ENCODE measurements at places on chromosomes 12 and 14.

- DNase-seq = no peak
These were observed 158.4 kb upstream of the RASSF8 start for GRCh38 chr12:25800101-25800500.

DNA sequence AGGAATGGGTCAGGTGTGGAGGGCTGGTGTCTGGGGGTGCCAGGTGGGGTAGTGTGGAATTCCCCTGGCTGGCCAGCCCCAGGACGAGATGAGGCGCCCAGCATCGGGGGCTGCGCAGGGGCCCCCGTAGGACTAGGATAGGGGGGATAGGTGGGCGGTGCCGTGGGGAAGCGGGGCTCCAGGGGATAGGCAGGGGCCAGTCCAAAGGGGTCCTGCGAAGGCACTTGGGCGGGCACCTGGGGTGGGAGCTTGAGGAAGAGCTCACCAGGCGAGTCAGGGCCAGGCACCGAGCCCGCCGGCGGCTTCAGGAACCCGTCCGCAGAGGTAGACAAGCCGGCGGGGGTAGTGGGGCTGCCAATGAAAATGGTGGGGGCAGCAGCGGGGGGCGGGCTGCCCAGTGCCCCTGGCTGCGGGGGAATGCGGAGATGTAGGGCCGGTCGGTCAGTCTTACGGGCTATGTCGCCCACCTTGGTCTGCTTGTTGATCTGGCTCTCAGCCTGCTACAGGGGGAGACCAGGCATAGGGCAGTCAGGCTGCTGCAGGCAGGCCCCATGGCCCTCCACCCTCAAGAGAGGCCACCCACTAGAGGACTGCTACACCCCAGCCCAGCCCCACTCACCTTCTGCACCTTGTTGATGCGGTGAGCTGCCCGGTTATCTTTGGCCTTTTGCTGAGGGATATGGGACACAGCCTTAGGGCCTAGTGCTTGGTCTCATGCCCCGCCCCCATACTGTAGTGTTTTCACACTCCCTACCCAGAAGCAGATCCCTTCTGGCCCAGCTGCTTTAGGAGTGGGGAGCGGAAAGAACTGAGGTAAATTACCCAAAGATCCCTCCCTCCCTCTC, 19.3 kb downstream of the KMT2D start:
- no peak for DNase-seq

GRCh38 chr14:78399316-78399889, 229.2 kb downstream of the NRXN3 start:
- no peak for DNase-seq

GRCh38 chr12:110582276-110583136, 612 bp downstream of the PPTC7 start:
- peak; percentile 75 for DNase-seq

DNA sequence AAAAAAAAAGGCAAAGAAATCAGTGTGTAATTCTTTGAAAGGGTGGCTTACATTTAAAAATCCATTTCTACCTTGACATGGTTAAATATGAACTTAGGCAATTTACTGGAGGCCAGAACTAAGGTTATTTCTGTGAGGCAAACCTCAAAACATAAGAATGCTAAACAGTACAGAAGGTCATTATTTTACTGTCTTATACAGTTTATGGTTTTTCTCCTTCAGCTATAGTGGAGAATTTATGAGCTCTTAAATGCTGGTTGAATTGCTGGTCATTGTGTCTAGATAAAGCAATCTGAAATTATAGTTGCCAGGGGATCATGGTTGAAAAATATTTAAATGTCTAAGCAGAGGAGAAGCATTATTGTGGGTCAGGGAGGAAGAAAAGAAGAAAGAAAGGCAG, 70.5 kb downstream of the TRIM9 start:
- DNase-seq = no peak

DNA sequence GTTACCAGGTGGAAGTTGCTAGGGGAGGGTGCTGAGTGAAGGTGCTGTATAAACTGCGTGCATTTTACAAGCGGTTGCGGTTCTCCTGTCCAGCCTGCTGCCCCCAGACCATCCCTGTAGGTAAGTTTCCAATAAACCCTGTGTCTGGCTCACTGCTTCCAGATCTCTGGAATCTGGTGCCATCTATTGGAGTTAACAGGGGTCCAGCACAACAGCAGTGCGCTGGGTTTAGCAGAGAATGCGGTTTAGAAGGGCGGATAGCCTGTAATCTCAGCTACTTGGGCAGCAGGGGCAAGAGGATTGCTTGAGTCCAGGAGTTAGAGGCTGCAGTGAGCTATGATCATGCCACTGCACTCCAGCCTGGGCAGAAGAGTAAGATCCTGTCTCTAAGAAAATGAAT, 4.9 kb downstream of the AACS start:
- DNase-seq = no peak

DNA sequence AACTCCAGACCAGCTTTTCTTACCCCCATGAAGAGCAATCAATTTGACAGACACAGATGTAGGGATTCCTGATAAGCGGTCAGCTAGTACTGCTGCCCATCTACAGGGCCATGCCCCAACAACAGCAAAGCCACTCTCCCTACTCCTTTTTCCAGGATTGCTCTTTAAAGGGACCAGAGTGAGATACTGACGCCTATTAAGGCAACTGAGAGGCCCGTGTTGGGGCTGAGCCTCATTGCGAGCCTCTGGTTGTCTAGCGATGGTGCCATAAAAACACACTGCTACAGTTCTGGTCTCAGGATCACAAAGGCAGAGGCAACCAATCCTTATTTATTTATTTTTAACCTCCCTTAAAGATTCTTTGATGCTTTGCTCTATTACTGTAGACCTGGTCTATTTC, 31.1 kb downstream of the AK7 start:
- no peak for DNase-seq

GRCh38 chr12:47811581-47812484, 7.9 kb downstream of the HDAC7 start:
- DNase-seq = no peak

DNA sequence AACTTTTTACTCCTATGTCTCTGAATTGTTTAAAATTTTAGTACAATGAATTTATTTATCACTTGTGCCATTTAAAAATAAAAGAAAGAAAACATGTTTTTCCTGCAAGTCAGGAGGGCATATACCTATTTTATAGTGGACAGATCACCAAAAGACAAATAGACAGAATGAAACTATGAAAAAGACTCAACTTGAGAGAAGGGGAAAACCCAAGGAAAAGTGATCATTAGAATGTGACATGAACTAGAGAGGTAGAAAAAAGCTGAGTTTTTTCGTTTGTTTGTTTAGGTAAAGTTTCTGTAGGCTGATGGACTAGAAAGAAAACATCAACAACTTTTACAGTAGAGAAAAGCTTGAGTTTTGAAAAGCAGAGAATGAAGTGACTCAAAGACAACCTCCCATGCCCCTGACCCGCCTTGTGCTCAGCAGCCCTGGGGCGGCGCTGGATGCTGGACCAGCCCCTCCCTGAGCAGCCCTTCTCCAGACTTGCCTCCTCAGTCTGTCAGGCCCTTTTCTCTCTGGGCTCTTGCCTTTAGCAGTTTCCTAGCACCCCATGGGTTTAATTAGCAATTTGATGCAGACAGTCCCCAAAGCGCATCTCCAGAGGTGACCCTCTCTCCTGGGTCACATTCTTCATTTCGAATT, 95.1 kb upstream of the ARID2 start:
- no peak for DNase-seq

DNA sequence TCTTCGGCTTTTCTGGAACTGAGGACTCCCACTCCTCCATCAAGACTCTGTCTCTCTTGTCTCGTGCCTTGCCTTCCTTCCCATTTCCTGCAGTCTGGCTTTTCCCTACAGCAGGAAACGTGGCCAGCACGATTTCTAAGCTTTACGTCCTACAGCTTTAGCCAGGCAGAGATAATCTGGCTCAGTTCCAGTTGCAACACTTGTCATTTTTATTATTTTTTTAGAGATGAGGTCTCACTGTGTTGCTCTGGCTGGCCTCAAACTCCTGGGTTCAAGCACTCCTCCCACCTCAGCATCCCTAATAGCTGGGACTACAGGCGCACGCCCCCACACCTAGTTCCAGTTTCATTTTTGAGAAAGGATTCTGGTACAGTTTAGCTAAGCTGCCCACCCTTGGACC, 19.9 kb downstream of the CALM1 start:
- no peak for DNase-seq

GRCh38 chr12:76568130-76568529, 8.6 kb upstream of the OSBPL8 start:
- DNase-seq = no peak

GRCh38 chr12:124626971-124627411, 59.6 kb upstream of the NCOR2 start:
- no peak for DNase-seq

- no peak for DNase-seq
These were observed 141.3 kb upstream of the PLEKHG7 start for GRCh38 chr12:92561543-92561899.

DNA sequence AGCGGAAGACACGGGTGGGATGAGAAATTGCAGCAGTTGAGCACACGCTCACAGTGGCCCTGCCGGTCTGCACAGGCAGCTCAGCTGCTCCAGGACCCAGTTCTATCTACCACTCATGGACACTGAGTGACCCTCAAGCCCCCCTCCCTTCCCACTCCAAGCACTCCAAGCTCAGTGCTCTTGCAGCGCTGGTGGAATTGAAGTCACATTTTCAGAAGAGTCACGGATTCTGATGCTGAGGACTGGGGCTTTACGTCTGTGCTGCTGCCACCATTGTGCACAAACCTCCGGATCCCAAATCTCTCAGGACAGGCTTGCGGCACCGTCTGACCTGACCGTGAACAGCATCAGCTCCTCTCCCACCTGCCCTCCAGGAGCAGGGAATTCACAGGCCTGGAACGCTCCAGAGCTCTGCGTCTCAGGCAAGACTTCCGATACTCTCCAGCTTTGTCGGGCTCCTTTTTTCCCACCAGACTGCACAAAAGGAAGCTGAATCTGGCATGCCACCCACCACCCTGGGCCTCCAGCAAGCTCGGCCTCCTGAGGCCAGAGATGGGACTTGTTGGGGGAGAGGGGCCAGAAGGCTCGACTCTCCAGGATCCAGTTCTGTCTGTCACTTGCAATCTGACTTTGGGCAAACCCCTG, 213.1 kb upstream of the RTL1 start:
- DNase-seq = no peak

- peak; percentile 30 for DNase-seq
These were observed 7.0 kb upstream of the CLEC2D start for GRCh38 chr12:9662488-9662887.

- DNase-seq = no peak
These were observed 100.0 kb downstream of the PRKCH start for GRCh38 chr14:61421212-61421923.

DNA sequence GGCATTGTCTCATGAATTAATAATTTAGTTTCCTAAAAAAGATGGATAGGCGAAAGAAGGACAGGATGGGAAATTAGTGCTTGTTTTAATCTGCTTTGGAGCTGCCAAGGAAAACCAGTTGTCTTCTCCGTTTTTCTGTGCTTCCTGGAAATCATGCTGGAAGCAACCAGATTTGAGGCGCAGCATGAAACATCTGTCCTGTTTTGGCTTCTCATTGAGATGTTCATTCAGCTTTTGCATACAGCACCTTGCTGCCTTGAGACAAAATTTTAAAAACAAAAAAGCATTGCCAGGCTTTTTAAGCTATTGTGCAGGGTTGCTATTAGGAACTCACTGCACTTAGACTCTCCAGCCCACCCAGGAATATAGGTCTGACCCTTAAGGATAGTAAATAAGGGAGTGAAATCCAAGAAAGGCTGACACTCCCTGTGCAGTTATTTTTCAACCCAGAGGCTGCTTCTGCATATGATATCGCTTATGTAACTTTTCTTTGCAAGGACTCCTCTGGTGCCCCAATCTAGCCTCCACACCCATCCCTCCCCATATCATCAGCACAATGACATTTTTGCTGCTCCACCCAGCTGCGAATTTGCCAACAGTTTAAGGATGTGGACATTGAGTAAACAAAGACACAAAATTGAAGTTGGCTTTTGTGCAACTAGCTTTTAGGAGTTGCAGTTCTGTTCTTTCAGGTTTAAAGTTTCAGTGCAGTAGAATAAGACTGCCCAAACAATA, 46.9 kb upstream of the MDM1 start:
- no peak for DNase-seq

GRCh38 chr14:72332871-72333270, 400.6 kb downstream of the RGS6 start:
- no peak for DNase-seq

DNA sequence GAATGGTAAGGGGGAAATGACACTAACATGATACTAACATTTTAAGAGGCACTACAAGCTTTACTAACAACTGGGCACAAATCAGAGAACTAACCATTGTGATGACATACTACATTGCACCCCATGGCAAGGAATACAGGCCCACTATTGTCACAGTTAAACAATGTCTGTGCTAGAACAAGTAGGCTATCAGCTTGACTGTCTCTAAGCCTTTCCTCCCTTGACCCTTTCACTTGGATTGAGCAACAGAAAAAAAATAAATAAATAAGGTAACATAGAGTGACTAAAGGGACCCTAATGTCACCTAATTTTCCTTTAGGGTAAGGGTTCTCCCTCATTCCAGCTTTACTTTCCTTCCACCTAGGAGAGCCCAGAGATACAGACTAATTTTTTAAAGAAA, 4.4 kb downstream of the SLC38A2 start:
- no peak for DNase-seq

GRCh38 chr12:11669348-11669747, 19.9 kb downstream of the ETV6 start:
- DNase-seq = no peak

- DNase-seq = peak; percentile 68
These were observed 663 bp downstream of the NCKAP5L start for GRCh38 chr12:49827401-49828099.

DNA sequence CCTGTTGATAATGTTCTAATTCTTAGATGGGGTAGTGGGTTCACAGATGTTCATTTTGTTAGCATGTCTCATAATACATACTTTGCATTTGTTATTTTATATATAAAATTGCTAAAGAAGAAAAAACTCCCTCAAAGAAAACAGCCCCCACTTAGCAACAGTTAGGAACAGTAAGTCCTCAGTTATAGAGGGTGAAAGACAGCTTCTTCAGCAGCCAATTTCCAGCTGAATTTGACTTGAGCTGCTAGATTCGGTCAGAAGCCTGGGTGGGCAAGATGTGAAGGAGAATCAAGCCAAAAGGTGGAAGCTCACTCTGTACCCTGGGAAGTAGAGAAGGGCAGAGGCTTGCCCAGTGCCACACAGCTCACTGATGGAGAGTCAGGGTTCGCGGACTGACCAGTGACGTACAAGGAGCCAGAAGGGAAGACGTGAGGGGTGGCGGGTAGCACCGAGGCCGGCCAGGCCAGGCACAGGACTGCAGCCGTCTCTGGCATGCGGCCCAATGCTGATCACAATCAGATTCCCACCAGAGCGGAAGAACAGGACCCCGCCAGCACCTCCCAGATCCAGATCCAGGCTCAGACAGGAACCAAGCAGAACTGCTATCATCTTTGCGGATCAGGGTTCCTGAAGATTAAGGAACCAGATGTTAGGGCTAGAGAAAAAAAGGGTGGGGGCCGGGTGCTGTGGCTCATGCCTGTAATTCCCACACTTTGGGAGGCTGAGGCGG, 30.4 kb upstream of the VWF start:
- DNase-seq = no peak

- DNase-seq = no peak
These were observed 7.0 kb upstream of the KRAS start for GRCh38 chr12:25257590-25258324.
